ENCODE measurements at places on chromosomes 16 and 17.

GRCh38 chr17:68861602-68862001 lies 93.6 kb downstream of the ABCA8 start:
- DNase-seq, result no peak

DNA sequence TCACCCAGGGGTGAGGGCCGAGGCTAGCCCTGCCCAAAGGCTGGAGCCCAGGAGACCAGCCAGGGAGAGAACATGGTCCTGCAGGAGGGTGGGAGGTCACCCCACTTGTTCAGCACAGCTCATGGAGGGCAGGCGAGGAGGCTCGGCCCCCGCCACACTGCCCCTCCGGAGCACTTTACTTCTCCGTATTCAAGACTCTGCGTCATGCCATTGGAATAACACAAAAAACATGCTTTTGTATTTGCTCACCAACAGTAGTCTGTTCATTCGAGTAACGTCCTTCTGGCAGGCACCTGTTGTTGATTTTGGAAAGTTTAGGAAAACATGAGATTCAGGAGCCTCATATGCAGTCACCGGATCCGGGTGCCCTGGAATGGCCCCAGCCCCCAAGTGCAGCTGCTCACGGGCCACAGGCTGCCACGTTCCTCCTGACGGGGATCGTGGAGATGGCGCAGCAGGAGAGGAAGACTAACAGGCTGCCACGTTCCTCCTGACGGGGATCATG lies 81.1 kb upstream of the DNAH17 start:
- DNase-seq, result no peak

GRCh38 chr16:47886631-47887415 lies 269.0 kb downstream of the ABCC12 start:
- DNase-seq, result no peak

DNA sequence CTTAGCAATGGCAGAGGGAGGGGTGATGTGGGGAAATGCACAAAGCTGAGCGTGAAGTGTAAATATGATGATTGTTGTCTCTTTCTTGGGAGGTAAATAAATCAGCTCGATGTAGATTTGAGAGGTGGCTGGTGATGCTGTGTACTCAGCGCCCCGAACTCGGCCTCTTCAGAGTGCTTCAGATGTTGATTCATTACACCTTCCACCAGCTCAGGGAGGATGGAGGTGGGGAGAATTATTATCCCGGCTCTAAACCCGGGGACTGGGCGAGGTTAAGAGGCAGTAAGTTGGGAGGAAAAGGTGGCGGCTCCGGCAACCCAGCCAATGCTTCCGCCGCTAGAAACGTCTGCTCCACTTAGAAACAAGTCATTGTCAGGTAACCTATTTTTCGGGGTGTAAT lies 86.5 kb downstream of the RPA1 start:
- no peak for DNase-seq

- DNase-seq, result peak; percentile 57
Measured at GRCh38 chr17:45431531-45432404, 902 bp downstream of the ARHGAP27 start.

GRCh38 chr17:2841606-2842005 lies 45.4 kb downstream of the RAP1GAP2 start:
- no peak for DNase-seq

All from activated CD4-positive, alpha-beta T cell treated with anti-CD3 and anti-CD28 coated beads for 4 hours (primary cell).